Sigmoid colon (tissue), 7 donors: ENCODE measurements at places on chromosomes 12 and 14. TPM values are rescaled to one million over a fixed set of nuclear protein-coding genes. Genes with fewer than 3 reads are reported as not detected.
A peak's percentile ranks its signal among the peaks of the same experiment; 100 is the strongest.

Gene JPH4
- total RNA-seq: 1.8 TPM

Gene FITM1
- not detected for total RNA-seq

Gene PLA2G1B
- total RNA-seq: not detected

Gene FBXO33
- 12.2 TPM for total RNA-seq

Gene ACADS
- total RNA-seq: 40.3 TPM

Gene DTX1
- total RNA-seq: 2.9 TPM

Gene ADAM21
- total RNA-seq: not detected

Gene BRI3BP
- total RNA-seq: 1.3 TPM

Gene INHBE
- 0.36 TPM for total RNA-seq

DNA sequence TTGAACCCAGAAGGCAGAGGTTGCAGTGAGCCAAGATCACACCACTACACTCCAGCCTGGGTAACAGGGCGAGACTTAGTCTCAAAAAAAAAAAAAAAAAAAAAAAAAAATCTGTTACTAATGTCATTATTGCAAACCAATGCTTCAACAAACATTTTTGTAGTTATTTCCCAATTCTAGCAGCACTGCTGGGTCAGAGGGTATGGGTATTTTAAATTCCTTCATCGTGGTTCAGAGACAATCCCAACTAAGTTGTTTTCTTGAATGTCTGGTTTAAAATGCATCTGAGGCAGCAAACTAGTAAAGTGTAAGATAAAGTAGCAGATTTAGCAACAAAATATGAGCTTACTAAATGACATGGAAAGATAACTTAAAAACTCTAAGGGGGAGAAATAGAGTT lies 65.6 kb downstream of the FERMT2 start:
- H3K4me1 ChIP-seq: peaks cover 20% of the 10 kb centered on the region
- no peak overlapping the region for H3K27ac ChIP-seq
- no peaks in the 10 kb centered on the region for H3K27me3 ChIP-seq
- no peak overlapping the region for H3K4me3 ChIP-seq

DNA sequence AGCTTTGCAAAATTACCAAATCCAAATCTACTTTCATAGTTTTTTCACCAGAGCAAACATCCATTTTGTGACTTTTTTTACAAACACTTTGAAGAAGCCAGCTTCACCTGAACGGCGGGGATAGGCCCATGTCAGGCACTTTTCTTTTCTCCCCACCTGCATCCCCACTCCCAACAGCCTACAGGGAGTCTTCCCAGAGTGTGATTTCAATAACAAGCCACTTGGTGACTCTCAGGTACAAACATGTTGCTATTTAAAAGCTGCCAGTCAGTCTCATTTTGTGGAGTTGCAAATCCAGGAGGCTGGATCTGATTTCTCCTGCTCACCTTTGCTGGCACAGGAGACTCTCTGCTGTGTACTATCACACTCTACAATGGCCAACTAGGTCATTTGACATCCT lies 285.5 kb downstream of the KCNH5 start:
- no peaks in the 10 kb centered on the region for H3K4me1 ChIP-seq
- no peak for DNase-seq

GRCh38 chr12:118734266-118734665 lies 247.1 kb upstream of the SRRM4 start:
- no peaks in the 10 kb centered on the region for H3K27me3 ChIP-seq
- H3K4me1 ChIP-seq: no peaks in the 10 kb centered on the region
- no peak overlapping the region for H3K27ac ChIP-seq
- H3K4me3 ChIP-seq: no peak overlapping the region
- no peak for DNase-seq

- no peaks in the 10 kb centered on the region for H3K27me3 ChIP-seq
- H3K4me1 ChIP-seq: no peaks in the 10 kb centered on the region
- H3K36me3 ChIP-seq: no peaks in the 10 kb centered on the region
These were observed 38.0 kb downstream of the LGR5 start for GRCh38 chr12:71477609-71478008.

DNA sequence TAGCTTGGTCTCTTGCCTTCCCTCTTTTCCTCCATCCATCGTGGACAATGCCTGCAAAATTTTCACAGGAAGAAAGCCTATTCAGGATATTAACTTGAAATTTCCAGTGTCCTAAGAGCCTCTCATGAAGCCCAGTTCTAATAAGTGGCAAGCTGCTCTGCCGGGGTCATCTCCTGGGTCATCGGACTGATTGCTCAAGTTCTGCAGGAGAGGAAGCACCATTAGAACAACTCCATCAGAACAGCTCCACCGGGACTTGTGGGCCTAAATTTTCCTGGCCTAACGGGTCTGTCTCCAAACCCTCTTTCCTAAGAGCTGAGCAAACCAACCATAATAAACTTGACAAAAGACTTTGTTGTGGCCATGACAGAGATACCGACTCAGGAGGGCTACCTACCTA lies 13.9 kb downstream of the ERG28 start:
- DNase-seq: no peak
- peaks cover 14% of the 10 kb centered on the region for H3K36me3 ChIP-seq
- H3K4me3 ChIP-seq: no peak overlapping the region
- no peaks in the 10 kb centered on the region for H3K27me3 ChIP-seq

GRCh38 chr12:227923-228845 lies 14.2 kb upstream of the SLC6A12 start:
- H3K4me3 ChIP-seq: no peak overlapping the region
- H3K4me1 ChIP-seq: no peaks in the 10 kb centered on the region
- peaks cover 3% of the 10 kb centered on the region for H3K27me3 ChIP-seq

- H3K4me1 ChIP-seq: no peaks in the 10 kb centered on the region
- no peak overlapping the region for H3K4me3 ChIP-seq
- H3K27ac ChIP-seq: no peak overlapping the region
- H3K27me3 ChIP-seq: no peaks in the 10 kb centered on the region
These were observed 256.6 kb downstream of the FOXN3 start for GRCh38 chr14:89160437-89160836.

- H3K27me3 ChIP-seq: no peaks in the 10 kb centered on the region
- H3K4me1 ChIP-seq: no peaks in the 10 kb centered on the region
- no peaks in the 10 kb centered on the region for H3K36me3 ChIP-seq
- H3K27ac ChIP-seq: no peak overlapping the region
- no peak for DNase-seq
- no peak overlapping the region for H3K4me3 ChIP-seq
These were observed 47.2 kb upstream of the JDP2 start for GRCh38 chr14:75380656-75381055.

GRCh38 chr12:128258866-128259555 lies 8.0 kb upstream of the TMEM132C start:
- no peak overlapping the region for H3K4me3 ChIP-seq
- no peaks in the 10 kb centered on the region for H3K4me1 ChIP-seq
- H3K27me3 ChIP-seq: no peaks in the 10 kb centered on the region
- H3K27ac ChIP-seq: no peak overlapping the region
- no peak for DNase-seq
- H3K36me3 ChIP-seq: no peaks in the 10 kb centered on the region

DNA sequence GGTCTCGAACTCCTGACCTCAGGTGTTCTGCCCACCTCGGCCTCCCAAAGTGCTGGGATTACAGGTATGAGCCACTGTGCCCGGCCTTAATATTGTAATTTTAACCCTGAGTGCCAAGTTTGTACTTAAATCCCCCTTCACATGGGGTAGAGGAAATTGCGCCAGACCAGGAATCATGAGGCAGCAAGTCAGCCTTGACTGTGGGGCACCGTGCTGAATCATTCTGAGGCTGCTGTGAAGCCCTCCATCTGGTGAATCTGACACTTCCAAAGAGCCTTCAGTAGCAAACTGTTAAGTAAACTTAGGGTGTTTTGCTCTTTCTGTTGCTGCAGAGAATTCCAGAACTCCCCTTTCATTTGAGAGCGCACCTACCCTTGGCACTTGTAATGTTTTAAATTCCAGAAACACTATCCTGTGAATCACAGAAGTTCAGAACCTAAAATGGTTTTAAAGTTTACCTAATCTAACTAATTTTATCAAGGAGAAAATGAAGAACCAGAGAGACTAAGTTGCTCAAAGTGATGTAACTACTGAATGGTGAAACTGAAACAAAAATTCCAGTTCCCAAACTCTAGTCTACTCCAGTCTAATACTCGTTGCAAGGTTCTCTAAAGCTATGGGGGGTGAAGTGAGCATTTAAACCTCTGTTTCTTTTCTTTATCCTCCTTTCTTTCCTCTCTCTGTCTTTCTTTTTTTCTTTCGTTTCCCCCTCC lies 7.5 kb downstream of the HEBP1 start:
- no peaks in the 10 kb centered on the region for H3K27me3 ChIP-seq
- H3K36me3 ChIP-seq: peaks cover 6% of the 10 kb centered on the region
- no peak overlapping the region for H3K4me3 ChIP-seq
- H3K27ac ChIP-seq: peak overlapping the region; percentile 65
- no peaks in the 10 kb centered on the region for H3K4me1 ChIP-seq

- no peaks in the 10 kb centered on the region for H3K4me1 ChIP-seq
- no peak for DNase-seq
- no peaks in the 10 kb centered on the region for H3K27me3 ChIP-seq
- no peak overlapping the region for H3K27ac ChIP-seq
- H3K36me3 ChIP-seq: no peaks in the 10 kb centered on the region
These were observed 104.8 kb downstream of the GPATCH2L start for GRCh38 chr14:76256545-76256944.

GRCh38 chr12:7667125-7667524 lies 1.4 kb upstream of the APOBEC1 start:
- no peaks in the 10 kb centered on the region for H3K27me3 ChIP-seq
- H3K27ac ChIP-seq: no peak overlapping the region

DNA sequence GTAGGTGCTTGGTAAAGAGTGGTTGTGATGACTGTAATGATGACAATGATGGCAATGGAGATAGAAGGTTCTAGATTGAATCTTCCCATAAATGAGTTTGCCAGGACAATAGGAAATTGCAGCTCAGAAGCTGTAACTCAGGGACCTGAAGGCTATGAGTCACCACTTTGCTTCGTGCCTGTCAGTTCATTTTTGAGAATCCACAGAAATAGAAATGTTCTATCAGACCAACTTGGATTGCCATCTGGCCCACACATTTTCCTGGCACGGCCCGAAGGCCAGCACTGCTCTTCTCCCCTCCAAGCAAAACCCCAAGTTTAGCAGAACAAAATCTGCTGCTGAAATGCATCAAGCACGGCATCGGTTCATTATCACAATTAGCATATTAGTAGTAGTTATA lies 1127.0 kb downstream of the BCL11B start:
- H3K27ac ChIP-seq: no peak overlapping the region
- no peaks in the 10 kb centered on the region for H3K4me1 ChIP-seq
- no peak for DNase-seq
- no peaks in the 10 kb centered on the region for H3K27me3 ChIP-seq

DNA sequence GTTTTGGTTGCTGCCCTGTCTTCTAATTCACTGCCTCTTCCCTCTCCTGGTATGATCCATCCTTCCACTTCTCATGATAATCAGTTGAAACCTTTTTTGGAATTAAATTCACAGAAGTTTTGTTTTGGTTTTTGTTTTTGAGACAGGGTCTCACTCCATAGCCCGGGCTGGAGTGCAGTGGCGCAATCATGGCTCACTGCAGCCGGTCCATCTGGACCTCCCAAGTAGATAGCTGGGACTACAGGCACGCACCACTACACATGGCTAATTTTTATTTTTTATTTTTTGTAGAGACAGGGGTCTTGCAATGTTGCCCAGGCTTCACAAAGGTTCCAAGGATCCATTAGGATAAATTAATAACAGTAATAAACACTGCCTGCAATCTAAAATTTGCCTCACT lies 164.3 kb downstream of the PRKCH start:
- no peak overlapping the region for H3K27ac ChIP-seq
- DNase-seq: no peak
- H3K4me3 ChIP-seq: no peak overlapping the region
- H3K36me3 ChIP-seq: no peaks in the 10 kb centered on the region
- no peaks in the 10 kb centered on the region for H3K27me3 ChIP-seq

GRCh38 chr14:99143793-99144192 lies 128.2 kb downstream of the BCL11B start:
- H3K4me1 ChIP-seq: no peaks in the 10 kb centered on the region
- no peaks in the 10 kb centered on the region for H3K36me3 ChIP-seq
- no peak overlapping the region for H3K4me3 ChIP-seq
- peak; percentile 24 for DNase-seq

DNA sequence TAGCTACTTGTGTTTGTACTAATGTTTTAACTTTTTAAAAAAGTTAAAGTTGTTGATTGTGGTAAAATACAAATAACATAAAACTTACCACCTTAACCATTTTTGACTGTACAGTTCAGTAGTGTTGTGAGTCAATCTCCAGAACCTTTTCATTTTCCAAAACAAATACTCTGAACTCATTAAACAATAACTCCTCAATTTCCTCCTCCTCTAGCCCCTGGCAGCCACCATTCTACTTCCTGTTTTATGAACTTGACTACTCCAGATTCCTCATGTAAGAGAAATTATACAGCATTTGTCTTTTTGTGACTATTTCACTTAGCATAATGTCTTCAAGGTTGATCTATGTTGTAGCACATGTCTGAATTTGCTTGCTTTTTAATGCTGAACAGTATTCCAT lies 299.1 kb upstream of the AMIGO2 start:
- peaks cover 35% of the 10 kb centered on the region for H3K4me1 ChIP-seq
- peak overlapping the region; percentile 89 for H3K27ac ChIP-seq
- no peak overlapping the region for H3K4me3 ChIP-seq

GRCh38 chr12:112409064-112409905 lies at the start of gene RPL6:
RPL6 (minus strand) TSS chr12:112409605; CDS start chr12:112408656, 949 bp downstream.
- DNase-seq: peak; percentile 89
- H3K4me3 ChIP-seq: peak within 1 kb of the TSS; percentile 57
- H3K27ac ChIP-seq: peak within 1 kb of the TSS; percentile 86
- peaks cover 35% of the 10 kb centered on the region for H3K36me3 ChIP-seq

GRCh38 chr12:63038713-63039100 lies 103.8 kb upstream of the PPM1H start:
- no peak overlapping the region for H3K27ac ChIP-seq
- H3K4me1 ChIP-seq: no peaks in the 10 kb centered on the region
- no peaks in the 10 kb centered on the region for H3K27me3 ChIP-seq
- H3K4me3 ChIP-seq: no peak overlapping the region
- no peak for DNase-seq
- no peaks in the 10 kb centered on the region for H3K36me3 ChIP-seq

DNA sequence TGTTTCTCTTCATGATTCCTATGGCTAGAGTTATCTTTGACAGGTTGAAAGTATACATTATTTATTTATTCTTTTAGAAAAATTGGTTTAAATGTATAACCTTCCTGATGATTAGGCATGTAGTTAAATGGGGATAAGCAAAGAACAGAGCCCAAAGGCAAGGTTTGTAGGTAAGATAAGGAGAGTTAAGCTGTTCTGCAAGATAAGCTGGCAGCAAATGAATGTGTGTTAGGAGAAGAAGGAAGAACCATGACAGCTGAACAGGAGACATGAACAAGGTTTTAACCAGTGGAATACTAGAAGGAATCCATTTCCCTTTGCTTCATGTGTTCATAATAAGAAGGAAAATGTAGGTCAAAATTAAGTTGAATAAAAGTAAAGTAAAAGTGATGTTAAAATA lies 1330.1 kb upstream of the USP15 start:
- H3K27me3 ChIP-seq: no peaks in the 10 kb centered on the region
- no peak for DNase-seq
- no peaks in the 10 kb centered on the region for H3K36me3 ChIP-seq
- H3K27ac ChIP-seq: no peak overlapping the region
- H3K4me1 ChIP-seq: no peaks in the 10 kb centered on the region

DNA sequence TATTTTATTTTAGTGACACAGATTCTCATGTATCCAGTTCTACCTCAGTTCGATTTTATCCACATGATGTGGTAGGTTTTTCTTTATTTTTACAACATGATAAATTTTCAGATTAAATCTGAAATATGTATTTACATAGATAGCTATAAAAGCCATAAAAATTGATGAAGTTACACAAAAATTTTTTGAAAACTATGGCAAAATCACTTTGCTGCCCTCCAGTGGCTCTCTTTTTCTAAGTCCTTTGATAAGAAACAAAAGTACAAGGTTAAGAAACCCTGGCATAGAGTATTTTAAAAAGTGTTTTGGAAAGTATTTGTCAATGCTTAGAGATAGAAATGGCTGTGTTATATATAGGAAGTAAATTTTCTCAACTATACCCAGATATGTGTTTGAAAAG lies 104.2 kb downstream of the PCNX1 start:
- no peaks in the 10 kb centered on the region for H3K4me1 ChIP-seq
- no peaks in the 10 kb centered on the region for H3K36me3 ChIP-seq
- no peaks in the 10 kb centered on the region for H3K27me3 ChIP-seq
- H3K27ac ChIP-seq: no peak overlapping the region
